Testis (tissue), 5 donors: ENCODE measurements at places on chromosomes 1 and 21. TPM values are rescaled to one million over a fixed set of nuclear protein-coding genes. Genes with fewer than 3 reads are reported as not detected.

Gene SCMH1
- polyA plus RNA-seq: 79.0 TPM

Gene UBE4B
- 26.1 TPM for polyA plus RNA-seq

Gene TCP10L
- 350 TPM for polyA plus RNA-seq

Gene ERICH3
- polyA plus RNA-seq: 78.8 TPM

Gene LHX8
- polyA plus RNA-seq: 1.7 TPM

Gene TNNI3K
- polyA plus RNA-seq: 6.8 TPM

Gene DNALI1
- 216 TPM for polyA plus RNA-seq

Gene DPYD
- polyA plus RNA-seq: 6.7 TPM

Gene LORICRIN
- not detected for polyA plus RNA-seq

Gene GJA5
- 5.6 TPM for polyA plus RNA-seq

Gene SSBP3
- 88.8 TPM for polyA plus RNA-seq

Gene NUAK2
- 7.2 TPM for polyA plus RNA-seq

Gene FCRL3
- polyA plus RNA-seq: 0.86 TPM

Gene RPE65
- 0.42 TPM for polyA plus RNA-seq

Gene REN
- polyA plus RNA-seq: 2.2 TPM

Gene PRAMEF4
- not detected for polyA plus RNA-seq

Gene KCNE1
- 7.3 TPM for polyA plus RNA-seq

Gene CELA2B
- 2.7 TPM for polyA plus RNA-seq

Gene DNM3
- 4.9 TPM for polyA plus RNA-seq

Gene STIL
- polyA plus RNA-seq: 12.0 TPM

Gene DYNLT5
- 1.6 TPM for polyA plus RNA-seq

Gene SLC44A3
- 6.4 TPM for polyA plus RNA-seq

Gene TDRD10
- 123 TPM for polyA plus RNA-seq

Gene PPIE
- polyA plus RNA-seq: 109 TPM

Gene CCDC185
- polyA plus RNA-seq: 64.8 TPM

Gene PROK1
- 85.5 TPM for polyA plus RNA-seq

Gene SLAMF7
- polyA plus RNA-seq: 5.1 TPM

Gene EXO1
- polyA plus RNA-seq: 8.3 TPM

Gene PTPN7
- 43.0 TPM for polyA plus RNA-seq

Gene LCE1A
- polyA plus RNA-seq: not detected

Gene DIO1
- 1.7 TPM for polyA plus RNA-seq

Gene CLCA1
- 0.88 TPM for polyA plus RNA-seq

Gene HSPB7
- polyA plus RNA-seq: 31.2 TPM

Gene CCDC24
- polyA plus RNA-seq: 64.9 TPM

Gene HMCN1
- polyA plus RNA-seq: 6.2 TPM

Gene ALG14
- polyA plus RNA-seq: 24.1 TPM

Gene F5
- 5.2 TPM for polyA plus RNA-seq

Gene BSND
- 0.32 TPM for polyA plus RNA-seq

Gene NGF
- 3.3 TPM for polyA plus RNA-seq

Gene FNBP1L
- 21.9 TPM for polyA plus RNA-seq

Gene KRTAP10-5
- polyA plus RNA-seq: not detected

Gene SH3D21
- polyA plus RNA-seq: 14.9 TPM

Gene PRAMEF14
- polyA plus RNA-seq: 0.24 TPM

Gene TFF2
- polyA plus RNA-seq: not detected

Gene LCE1F
- not detected for polyA plus RNA-seq

Gene IGSF21
- 4.2 TPM for polyA plus RNA-seq

Gene MPZ
- polyA plus RNA-seq: 4.7 TPM

Gene UBL4B
- 105 TPM for polyA plus RNA-seq

Gene C1orf87
- 31.5 TPM for polyA plus RNA-seq

Gene CFHR1
- polyA plus RNA-seq: 0.57 TPM

Gene VHLL
- not detected for polyA plus RNA-seq

Gene ITLN1
- 45.8 TPM for polyA plus RNA-seq

Gene PADI2
- 3.2 TPM for polyA plus RNA-seq

Gene CBS
- 5.4 TPM for polyA plus RNA-seq

Gene KCNK1
- 3.9 TPM for polyA plus RNA-seq

Gene PTGS2
- 0.75 TPM for polyA plus RNA-seq

Gene NAV1
- 22.0 TPM for polyA plus RNA-seq
